ENCODE measurements at places on chromosomes 4 and X.

- DNase-seq: no peak
These were observed 671.1 kb downstream of the FAT4 start for GRCh38 chr4:125985856-125986255.

DNA sequence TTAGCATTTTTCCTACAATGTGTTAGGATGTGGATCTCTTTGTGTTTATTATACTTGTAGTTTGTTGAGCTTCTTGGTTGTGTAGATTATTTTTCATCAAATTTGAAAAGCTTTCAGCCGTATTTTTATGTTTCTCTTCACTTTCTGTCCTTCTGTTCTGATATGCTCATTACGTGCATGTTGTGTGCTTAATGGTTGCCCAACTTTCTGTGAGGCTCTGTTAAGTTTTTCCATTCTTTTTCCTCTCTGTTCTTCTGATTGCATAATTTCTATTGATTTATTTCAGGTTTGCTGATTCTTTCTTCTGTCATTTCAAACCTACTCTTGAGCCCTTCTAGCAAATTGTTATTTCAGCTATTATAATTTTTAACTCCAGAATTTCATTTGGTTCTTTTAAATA, 478.2 kb downstream of the IL1RAPL1 start:
- no peak for DNase-seq

DNA sequence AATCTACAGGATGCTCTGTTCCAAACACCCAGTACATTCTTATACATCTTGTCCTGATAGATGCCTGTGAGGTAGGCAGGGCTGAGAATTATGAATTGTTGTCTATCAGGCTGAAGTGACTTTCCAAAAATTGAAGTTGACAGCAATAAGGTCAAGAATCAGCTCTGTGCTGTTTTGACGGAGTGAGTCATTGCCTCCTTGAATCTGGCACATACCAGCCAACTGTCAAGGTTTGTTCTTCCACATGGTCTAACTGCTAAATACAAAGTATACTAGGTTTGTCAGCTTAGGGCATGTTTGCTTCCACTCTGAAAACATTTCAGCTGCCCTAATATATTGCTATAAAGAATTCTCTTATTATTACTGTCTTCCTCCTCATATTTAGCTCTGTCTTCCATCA, 32.3 kb downstream of the SH3RF1 start:
- peak; percentile 46 for DNase-seq

DNA sequence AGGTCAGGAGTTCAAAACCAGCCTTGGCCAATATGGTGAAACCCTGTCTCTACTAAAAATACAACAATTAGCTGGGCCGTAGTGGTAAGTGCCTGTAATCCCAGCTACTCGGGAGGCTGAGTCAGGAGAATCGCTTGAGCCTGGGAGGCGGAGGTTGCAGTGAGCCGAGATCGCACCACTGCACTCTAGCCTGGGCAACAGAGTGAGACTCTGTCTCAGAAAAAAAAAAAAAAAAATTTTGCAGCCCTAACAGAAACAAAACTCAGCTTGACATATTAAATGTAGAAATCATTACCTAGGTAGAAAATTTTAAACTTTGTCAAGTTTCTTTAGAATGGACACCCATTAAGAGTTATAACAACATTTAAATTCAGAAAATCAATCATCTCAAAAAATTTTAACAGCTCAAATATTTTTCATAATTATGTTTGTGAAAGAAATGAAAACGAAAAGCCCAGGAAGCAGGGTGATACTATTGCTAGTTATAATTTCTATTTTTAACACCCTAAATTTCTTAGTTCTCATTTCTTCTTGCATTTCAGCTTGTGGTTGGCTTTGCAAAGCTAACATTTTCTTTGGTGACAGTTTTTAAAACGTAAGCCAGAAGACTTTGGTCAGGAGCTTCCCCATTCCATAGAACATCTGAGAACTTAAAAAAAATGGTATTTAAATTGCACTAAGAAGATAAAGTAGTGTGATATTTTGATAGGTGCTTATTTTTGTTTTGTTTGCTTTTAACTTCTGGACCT, 33.3 kb upstream of the RBBP7 start:
- no peak for DNase-seq

- DNase-seq: no peak
These were observed 98.6 kb upstream of the NR3C2 start for GRCh38 chr4:148540622-148541326.

GRCh38 chr4:160580581-160580980, 1477.7 kb downstream of the RAPGEF2 start:
- no peak for DNase-seq

Measured in fibroblast of lung (primary cell).